Smooth muscle cell of trachea (primary cell): ENCODE measurements at places on chromosomes 1 and 21. TPM values are rescaled to one million over a fixed set of nuclear protein-coding genes. Genes with fewer than 3 reads are reported as not detected.

Gene TRNP1
- 33.5 and 59.7 TPM in 2 replicates for total RNA-seq

Gene SHE
- total RNA-seq: under 0.01 and 0.15 TPM in 2 replicates

Gene DYRK3
- 31.7 and 37.2 TPM in 2 replicates for total RNA-seq

Gene TMED5
- total RNA-seq: 72.7 and 88.5 TPM in 2 replicates

Gene PEF1
- 73.9 and 85.7 TPM in 2 replicates for total RNA-seq

Gene OR2M7
- not detected in 2 replicates for total RNA-seq

Gene AMY1A
- total RNA-seq: not detected in 2 replicates

Gene AGMAT
- 0.99 and 1.6 TPM in 2 replicates for total RNA-seq

Gene LCE1E
- not detected in 2 replicates for total RNA-seq

Gene FCN3
- not detected in 2 replicates for total RNA-seq

Gene GIPC2
- total RNA-seq: 0.33 and 0.73 TPM in 2 replicates

Gene ETV3L
- total RNA-seq: not detected in 2 replicates

Gene IPP
- total RNA-seq: 16.9 and 20.2 TPM in 2 replicates

Gene TTC39A
- 1.5 and 3.1 TPM in 2 replicates for total RNA-seq

Gene HRNR
- not detected in 2 replicates for total RNA-seq
